ENCODE measurements at places on chromosomes 6 and 20. TPM values are rescaled to one million over a fixed set of nuclear protein-coding genes. Genes with fewer than 3 reads are reported as not detected.
A peak's percentile ranks its signal among the peaks of the same experiment; 100 is the strongest.

DNA sequence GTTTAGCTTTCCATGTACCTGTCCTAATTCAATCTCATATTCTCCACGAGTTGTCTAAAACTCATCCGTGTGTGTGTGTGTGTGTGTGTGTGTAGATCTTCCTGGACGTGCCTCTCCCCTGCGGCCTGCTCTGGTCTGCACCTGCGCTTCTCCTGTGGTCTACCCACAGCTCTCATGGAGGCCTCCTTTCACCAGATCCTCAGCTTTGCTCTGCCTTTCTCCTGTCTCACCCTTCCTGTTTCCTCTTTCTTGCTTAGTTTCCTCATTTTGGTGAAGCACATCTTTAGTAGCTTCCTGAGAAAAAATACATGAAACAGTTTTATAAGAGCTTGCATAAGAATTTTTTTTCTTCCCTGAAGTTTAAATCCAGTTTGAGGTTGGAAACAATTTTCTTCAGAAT lies 18.1 kb downstream of the SLX4IP start:
- peak overlapping the region; percentile 38 for H3K4me3 ChIP-seq
- H3K36me3 ChIP-seq, result peaks cover 14% of the 10 kb centered on the region
- H3K27me3 ChIP-seq, result no peaks in the 10 kb centered on the region
- peak; percentile 81 for DNase-seq
- peak overlapping the region; percentile 70 for H3K27ac ChIP-seq

- no peaks in the 10 kb centered on the region for H3K36me3 ChIP-seq
- H3K27ac ChIP-seq, result no peak overlapping the region
- H3K4me3 ChIP-seq, result no peak overlapping the region
- no peaks in the 10 kb centered on the region for H3K4me1 ChIP-seq
- peaks cover 10% of the 10 kb centered on the region for H3K27me3 ChIP-seq
- DNase-seq, result no peak
These were observed 90.7 kb upstream of the CCDC28A start for GRCh38 chr6:138682704-138683527.

The OPRL1 gene
- total RNA-seq, result 0.28 TPM

The RBPJL gene
- not detected for total RNA-seq

The TUBB2B gene
- total RNA-seq, result 0.12 TPM

DNA sequence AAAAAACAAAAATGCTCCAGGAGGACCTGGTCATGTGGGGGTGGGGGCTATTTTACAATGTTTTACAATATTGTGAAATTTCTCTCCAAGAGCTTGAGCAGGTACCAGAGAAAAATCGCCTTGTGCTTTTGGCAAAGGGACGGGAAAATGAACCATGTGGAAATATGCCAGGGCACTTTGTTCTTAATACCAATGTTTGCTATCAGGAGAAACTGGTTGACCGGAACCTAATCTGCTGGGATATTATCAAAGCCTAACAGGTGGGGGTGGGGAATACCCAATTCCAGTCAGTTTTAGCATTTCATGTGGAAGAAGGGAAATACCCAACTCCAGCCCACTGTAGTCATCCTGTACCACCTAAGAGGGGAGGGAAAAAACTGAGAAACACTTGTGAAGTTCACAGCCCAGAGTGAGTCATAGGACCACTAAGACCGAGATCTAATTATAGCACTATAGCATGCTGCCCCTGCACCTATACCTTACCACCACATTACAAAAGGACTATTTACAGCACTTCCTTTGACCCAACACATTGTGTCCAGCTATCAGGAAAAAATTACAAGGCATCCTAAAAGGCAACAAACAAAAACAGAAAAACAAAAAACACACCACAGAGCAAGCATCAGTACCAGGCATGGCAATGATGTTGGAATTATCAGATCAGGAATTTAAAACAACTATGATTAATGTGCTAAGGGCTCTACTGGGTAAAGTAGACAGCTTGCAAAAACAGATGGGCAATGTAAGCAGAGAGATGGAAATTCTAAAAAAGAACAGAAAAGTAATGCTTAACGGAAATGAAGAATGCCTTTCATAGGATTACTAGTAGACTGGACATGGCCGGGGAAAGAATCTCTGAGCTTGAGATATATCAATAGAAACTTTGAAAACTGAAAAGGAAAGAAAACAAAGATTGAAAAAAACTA lies 84.1 kb upstream of the POPDC3 start:
- peaks cover 7% of the 10 kb centered on the region for H3K4me1 ChIP-seq
- no peak overlapping the region for H3K4me3 ChIP-seq
- no peak for DNase-seq
- no peak overlapping the region for H3K27ac ChIP-seq
- H3K27me3 ChIP-seq, result peaks cover 12% of the 10 kb centered on the region

- H3K4me1 ChIP-seq, result no peaks in the 10 kb centered on the region
- H3K36me3 ChIP-seq, result no peaks in the 10 kb centered on the region
- H3K27ac ChIP-seq, result no peak overlapping the region
- peaks cover 4% of the 10 kb centered on the region for H3K27me3 ChIP-seq
- H3K4me3 ChIP-seq, result no peak overlapping the region
These were observed 151.4 kb upstream of the CHD6 start for GRCh38 chr20:41769592-41770018.

GRCh38 chr6:37160922-37161778 lies 8.8 kb upstream of the PIM1 start:
- no peaks in the 10 kb centered on the region for H3K27me3 ChIP-seq
- DNase-seq, result no peak
- H3K36me3 ChIP-seq, result peaks cover 2% of the 10 kb centered on the region

- no peaks in the 10 kb centered on the region for H3K27me3 ChIP-seq
- no peak for DNase-seq
- no peaks in the 10 kb centered on the region for H3K4me1 ChIP-seq
- H3K36me3 ChIP-seq, result peaks cover 33% of the 10 kb centered on the region
- H3K4me3 ChIP-seq, result no peak overlapping the region
These were observed 401.7 kb downstream of the ESR1 start for GRCh38 chr6:152209211-152209610.

- H3K27ac ChIP-seq, result no peak overlapping the region
- DNase-seq, result no peak
- no peaks in the 10 kb centered on the region for H3K27me3 ChIP-seq
- peaks cover 13% of the 10 kb centered on the region for H3K4me1 ChIP-seq
- H3K4me3 ChIP-seq, result no peak overlapping the region
These were observed 341.2 kb downstream of the CDKAL1 start for GRCh38 chr6:20875369-20875963.

The CST7 gene
- total RNA-seq, result 117 TPM
